ENCODE measurements at places on chromosomes 6 and 20.

- DNase-seq = no peak
These were observed 34.6 kb upstream of the EPHA7 start for GRCh38 chr6:93453956-93454355.

DNA sequence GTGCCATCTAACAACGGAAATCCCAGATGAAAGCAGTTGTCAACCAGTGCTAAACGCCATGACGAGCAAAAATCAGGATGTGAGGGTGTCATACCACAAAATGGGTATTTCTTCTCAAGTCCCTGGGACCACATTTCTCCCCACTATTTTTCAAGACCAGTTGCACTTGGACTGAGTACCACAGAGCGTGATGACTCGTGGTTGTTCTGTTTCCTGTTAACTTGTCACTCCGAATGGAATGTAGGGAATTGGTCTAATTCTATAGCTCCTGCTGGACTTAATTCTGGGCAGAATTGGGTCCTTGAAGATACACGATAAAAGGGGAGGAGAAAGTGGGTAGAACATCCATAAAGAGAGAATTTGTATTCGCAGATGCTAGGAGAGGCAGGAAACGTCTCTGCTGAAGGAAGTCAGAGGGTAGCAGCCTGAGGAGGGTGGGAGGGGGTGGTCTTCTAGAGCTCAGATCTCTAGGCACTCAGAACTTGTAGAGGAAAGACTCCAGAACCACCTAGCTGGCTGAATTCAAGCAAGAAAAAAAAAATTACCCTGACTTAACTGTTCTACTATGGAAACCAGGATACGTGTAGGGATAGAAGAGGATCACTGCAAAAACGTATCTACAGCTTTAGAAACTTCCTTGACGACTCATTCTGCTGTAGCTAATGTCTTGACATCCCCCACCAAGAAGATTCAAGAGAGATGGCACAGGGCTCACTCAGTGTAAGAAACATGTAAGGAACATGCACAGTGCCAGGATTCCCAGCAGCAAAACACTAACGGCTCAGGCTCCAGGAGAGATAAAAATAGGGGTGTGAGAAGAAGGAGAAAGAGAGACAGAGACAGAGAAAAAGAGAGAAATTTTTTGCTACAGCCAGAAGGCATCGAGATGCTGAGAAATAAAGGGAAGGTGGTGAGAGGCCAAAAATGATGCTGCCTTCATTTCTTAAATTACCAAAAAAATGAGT, 494.7 kb downstream of the CD83 start:
- DNase-seq = no peak

DNA sequence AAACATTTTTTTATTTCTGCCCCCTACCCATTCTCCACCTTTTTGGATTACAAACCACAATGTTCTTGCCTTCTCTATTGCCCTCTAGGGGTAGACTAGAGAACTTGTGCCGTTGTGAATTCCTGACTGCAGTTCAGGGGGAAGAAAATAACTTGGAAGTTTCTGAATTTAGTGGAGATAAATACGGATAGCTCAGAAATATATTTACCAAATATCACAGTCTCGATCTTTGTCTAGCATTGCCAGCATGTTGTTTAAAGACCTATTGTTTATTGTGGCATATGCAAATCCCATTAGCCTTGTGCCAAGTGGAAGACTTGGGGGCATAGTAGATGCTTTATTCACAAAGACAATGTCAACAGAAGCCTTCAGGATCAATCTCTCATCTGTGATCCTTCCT, 154.1 kb upstream of the MMS22L start:
- DNase-seq = no peak

- peak; percentile 27 for DNase-seq
These were observed 8.9 kb upstream of the AHI1 start for GRCh38 chr6:135506270-135506997.

DNA sequence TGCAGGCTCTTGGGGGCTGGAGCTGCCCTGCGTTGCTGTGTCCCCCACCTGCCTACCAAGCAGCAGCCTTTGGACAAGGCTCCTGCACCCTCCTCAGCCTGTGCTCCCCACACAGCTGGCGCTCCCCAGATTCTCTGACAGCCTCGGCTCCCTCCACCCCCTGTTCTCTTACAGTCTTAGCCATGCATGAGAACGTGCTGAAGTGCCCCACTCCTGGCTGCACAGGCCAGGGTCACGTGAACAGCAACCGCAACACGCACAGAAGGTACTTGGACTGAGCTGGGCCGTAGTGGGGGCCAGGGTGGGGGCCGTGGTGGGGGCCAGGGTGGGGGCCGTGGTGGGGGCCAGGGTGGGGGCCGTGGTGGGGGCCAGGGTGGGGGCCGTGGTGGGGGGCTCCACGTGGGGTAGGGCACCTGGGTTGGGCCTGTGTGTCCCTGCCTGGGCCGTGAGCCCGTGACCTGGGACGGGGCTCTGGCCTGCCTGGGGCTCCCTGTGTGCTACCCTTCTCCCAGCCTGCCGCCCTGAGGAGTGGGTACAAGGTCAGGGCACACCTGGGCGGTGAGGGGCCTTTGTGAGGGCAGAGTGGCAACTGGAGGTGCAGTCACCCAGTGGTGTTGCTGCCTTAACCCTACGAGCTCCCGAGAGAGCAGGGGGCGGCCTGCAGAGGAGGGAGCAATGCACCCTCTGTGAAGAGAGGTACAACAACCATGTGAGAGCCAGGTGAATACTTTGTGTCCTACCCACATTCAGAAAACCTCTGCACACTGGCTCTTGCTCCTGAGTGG, 43.5 kb upstream of the PCMTD2 start:
- no peak for DNase-seq

DNA sequence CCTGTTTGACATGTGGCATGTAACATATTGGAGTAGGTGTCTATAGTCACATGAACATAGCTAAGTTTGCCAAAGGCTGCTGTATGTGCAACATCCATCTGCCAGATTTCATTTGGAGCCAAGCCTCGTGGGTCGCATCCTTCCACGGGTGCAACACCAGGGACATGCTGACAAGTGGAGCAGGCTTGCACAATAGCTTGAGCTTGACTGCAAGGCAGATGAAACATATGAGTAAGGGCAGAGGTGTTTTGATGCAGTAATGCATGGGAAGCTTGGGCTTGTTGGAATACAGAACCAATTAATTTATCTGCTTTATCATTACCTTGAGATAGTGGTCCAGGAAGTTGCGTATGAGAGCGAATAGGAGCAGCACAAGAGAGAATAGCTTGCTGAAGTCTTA, 74.1 kb upstream of the BTN3A2 start:
- no peak for DNase-seq

DNA sequence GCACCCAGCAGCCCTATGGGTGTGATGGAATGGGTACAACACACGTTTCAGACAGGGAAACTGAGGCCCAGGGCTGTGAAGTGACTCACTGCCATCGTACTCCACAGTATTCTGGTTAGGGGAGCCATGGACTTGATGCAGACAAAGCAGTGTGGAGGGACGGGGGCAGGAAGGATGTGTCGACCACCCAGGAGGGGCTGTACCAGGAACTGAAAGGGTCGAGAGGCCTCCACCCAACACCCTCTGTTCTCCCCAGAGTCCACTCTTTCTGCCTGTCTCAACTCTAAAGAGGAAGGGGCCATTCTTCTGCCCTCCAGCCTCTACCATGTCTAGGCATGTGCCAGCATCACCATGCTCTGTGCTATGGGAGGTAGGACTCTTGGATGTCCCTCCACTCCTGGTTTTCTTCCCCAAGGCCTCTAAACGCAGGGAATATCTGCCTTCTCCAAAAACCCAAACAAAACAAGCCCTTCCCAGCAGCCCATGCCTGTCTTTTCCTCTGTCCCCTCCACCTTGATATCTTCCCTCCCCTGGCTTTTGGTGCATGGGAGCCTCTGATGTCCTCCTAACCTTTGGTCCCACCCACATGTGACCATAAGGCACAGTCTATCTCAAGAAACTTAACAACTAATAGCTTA, 7.4 kb downstream of the SLC22A1 start:
- no peak for DNase-seq

GRCh38 chr6:12243169-12243568, 47.0 kb upstream of the EDN1 start:
- DNase-seq = no peak

DNA sequence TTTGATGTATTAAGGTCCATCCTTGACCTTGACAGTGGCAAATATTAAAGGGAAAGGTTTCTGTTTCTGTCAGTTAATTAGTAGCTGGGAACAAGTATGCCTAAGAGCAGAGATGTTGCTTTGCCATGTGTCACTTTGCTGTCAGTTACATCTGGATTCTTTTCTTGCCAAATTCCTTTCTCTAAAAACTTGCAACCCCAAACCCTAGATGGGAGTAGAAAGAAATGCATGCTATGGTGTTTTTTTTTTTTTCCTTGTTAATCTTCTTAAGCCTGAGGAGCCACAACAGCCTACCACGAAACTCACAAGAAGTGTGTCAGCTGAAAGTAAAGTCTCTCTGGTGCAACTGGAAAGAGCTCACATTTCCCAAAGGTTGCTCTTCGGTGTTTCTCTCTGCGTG, 18.0 kb upstream of the CLDN20 start:
- no peak for DNase-seq

DNA sequence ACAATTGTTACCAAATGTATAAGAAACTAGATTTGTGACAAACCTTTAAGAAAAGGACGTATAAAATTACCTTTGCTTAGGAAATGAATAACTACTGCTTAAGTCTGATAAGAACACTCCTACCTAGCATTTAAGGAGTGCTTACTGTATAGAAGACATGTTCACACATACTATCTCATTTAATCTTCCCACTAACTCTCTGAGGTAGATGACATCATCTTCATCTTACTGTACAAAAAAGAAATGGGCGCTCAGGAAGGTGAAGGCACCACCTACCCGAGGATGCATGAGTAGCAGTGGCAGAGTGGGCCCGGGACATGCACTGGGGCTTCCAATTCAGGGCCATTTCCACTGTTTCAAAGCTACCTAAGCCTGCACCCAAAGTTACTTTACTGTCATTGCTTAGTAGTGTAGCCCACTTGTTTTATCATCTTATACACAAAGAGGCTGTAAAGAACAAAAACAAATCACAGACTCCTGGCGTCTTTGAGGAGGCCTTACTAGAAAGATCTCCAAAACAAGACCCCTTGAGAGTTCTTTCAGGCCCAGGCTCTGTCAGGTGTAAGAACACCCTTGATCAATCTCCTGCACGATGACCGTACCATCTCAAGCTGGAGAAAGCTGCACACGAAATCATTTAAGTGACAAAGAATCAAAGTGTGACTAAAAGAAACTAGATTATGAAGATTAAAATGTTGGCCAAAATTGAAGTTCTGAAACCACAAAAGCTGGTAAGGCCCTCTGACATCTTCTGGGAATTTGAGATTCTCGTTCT, 128.0 kb downstream of the INSM1 start:
- no peak for DNase-seq

DNA sequence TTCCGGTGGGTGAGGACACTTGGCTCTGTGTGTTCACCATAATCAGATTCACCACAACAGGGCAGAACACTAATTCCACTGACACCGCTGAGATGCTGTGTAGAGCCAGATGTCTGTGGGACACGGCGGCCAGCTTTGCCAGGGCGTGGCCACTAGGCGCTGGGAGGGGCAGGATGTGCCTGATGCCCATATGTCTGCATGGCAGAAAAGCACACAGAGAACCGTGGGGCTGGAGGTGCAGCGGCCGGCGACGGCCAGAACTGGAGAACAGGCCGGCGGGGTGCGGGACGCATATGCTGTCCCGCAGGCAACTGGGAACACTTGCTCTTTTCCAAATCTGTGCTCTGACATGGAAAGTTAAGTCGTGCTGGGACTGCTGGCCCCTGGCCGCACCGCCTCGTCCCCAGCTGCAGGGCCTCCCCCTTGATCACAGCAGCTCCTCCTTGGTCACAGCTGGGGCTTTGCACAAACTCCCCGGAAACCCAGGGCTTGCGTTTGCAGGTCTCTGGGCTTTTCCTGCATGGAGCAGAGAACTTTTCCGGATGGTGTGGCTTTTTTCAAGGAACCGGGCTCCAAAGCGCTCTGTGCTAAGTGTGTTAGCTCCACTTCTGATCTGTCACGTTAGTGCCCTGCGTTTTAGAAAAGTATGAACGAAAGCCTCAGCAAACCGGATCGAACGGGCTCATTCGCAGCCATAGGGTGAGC, 31.1 kb downstream of the NTSR1 start:
- DNase-seq = peak; percentile 31

DNA sequence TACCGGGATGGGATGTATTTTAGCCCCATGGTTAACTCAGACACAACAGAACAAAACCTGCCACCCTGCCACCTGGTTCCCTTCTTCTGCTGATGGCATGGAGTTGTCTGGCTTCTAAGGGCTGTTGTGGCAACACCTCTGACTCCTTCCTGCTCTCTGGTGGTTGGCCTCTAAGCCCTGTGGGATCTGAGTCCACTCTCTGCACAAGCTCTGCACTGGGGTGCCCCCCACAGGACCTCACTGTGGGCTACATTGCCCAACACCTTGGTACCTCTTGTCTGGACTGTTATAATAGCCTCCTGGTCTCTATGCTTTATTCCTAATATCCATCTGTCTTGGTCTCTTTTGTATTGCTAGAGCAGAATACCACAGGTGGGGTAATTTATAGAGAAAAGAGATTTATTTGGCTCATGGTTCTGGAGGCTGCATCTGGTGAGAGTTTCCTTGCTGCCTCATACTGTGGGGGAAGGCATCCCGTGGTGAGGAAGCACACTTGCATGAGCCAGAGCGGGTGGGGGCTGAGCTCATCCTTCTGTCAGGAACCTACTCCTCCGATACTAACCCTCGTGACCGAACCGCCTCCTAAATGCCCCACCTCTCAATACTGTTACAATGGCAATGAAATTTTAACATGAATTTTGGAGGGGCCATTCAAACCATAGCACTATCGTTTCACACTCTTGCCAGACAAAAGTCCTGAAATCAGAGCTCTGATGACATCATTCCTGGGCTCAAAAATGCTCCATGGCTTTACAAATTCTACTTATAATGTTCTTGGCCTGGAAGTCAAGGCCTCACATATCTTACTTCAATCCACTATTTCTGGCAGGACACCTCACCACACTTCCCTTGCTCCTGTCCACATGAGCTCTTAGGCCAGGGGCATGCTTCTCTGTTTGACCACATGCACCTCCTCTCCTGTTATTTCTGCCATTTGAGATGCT, 127.2 kb downstream of the PAX1 start:
- no peak for DNase-seq

GRCh38 chr20:45905505-45906079, 6.4 kb downstream of the PLTP start:
- no peak for DNase-seq

DNA sequence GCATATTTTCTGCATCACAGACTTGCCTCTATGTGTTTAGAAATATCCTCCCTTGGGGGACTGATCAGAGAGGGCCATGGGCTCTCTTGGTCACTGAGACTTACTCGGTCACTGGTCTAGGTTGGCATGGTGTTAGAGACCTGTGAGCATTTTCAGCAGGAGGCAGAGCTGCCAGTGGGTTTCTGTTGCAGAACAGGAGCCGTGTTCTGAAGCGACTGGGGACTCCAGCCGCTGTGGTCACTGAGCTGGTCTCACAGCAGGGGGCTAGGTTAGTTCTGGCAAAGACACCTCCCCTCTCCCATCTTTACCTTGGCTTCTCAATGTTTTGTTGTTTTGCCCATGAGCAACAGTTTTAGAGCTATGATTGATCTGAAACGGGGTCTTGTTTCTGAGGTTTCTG, 8.7 kb downstream of the TMEM181 start:
- no peak for DNase-seq

GRCh38 chr6:111011360-111012142, 29.7 kb downstream of the RPF2 start:
- no peak for DNase-seq
